ENCODE measurements at places on chromosomes 12 and 14.

DNA sequence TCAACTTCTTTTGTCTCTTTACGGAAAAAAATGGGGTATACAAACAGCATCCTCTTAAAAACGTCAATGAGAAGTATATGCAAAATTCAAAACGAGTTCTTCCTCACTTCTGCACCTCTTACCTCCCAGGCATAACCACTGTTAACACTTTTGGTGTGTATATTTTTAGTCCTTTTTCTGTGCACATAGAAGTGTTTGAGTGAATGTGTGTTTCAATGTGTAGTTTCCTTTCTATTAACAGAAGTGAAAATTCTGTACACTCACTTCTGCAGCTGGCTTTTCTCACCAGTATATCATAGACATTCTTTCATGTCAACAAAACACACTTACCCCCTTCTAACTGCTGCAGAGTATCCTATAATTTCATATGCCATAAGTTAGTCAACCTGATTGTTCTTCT, 5.4 kb downstream of the UBR7 start:
- no peak for DNase-seq

DNA sequence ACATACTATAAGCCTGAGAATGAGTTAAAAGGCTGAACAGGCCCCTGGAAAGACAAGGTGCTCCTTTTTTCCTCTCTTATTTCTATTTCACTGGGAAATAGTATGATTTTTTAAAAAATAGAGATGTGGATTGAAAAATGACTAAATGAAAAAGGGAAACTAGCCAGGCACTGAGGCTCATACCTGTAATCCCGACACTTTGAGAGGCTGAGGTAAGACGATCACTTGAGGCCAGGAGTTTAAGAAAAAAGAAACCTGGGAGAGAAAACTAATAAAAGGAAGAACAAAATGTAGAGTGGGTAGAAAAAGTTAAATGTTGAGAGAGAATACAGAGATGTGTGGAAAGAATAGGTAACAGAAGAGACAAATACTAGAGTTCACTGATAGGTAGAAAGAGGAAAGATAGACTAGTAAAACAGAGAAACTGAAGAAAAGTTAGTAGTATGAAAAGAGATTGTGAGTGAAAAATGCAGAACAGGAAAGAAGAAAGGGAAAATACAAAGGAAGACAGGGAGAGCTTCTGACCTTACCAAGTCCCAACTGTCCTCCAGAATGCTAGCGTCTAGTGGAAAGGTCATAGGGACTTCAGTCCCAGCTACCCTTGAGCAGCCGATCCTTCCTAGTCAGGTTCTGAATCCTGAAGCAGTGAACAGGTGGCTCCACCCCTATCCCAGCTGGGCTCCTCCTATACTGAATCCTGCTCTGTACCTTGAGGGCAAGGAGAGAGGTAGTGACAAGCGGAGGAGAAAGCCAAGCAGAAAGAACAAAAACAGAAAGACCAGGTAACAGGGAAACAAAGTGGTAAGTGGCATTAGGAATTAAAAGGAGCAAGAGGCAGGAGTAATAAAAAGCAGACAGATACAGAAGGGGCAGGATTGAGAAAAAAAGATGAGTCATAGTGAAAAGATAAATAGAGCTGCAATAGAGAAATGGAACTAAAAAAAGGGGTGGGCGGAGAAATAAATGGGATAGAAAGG, 7.3 kb downstream of the TMEM116 start:
- DNase-seq: peak; percentile 46

DNA sequence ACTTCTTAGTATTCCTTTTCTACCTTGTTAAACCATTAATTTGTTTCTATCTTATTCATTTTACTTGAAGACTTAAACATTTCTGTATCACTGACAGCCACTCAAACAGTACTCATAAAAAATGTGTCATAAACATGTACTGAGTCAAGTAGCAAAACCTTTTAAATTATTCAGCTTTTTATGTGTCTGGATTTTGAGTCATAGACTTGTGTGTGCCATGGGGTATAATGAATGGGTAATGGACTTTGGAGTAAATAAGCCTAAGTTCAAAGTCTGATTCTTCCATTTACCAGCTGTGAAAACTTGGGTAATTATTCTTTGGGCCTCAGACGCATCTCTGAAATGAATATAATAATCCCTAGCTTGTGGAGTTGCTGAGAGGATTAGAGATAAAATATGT, 199.0 kb downstream of the RAD51B start:
- no peak for DNase-seq

GRCh38 chr12:112598626-112599025, 179.9 kb downstream of the PTPN11 start:
- DNase-seq: no peak

- no peak for DNase-seq
These were observed 33.4 kb upstream of the HSPB8 start for GRCh38 chr12:119145367-119145766.

DNA sequence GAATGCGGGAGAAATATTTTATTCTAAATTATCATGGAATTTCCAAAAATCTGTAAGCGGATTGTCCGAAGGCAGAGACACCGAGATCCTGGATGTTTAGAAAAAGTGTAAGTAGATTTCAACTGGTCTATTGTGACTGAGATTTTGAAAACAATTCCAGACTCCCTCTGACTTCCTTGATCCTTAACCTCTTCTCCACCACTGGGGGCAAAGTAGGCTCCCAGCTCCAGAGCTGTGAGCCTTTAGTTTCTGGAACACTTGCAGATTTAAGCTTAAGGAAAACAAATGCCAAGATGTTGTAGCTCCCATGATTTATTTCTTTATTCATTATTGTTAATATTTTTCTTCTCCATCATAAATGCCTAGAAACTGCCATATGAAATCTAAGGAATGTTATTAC, 1320.5 kb upstream of the SEL1L start:
- DNase-seq: no peak

GRCh38 chr14:72892103-72892878, 1.6 kb downstream of the DPF3 start:
- DNase-seq: peak; percentile 43

GRCh38 chr12:124321040-124321481, 26.2 kb downstream of the RFLNA start:
- peak; percentile 48 for DNase-seq

- no peak for DNase-seq
These were observed 20.4 kb downstream of the TTC9 start for GRCh38 chr14:70662080-70662479.

DNA sequence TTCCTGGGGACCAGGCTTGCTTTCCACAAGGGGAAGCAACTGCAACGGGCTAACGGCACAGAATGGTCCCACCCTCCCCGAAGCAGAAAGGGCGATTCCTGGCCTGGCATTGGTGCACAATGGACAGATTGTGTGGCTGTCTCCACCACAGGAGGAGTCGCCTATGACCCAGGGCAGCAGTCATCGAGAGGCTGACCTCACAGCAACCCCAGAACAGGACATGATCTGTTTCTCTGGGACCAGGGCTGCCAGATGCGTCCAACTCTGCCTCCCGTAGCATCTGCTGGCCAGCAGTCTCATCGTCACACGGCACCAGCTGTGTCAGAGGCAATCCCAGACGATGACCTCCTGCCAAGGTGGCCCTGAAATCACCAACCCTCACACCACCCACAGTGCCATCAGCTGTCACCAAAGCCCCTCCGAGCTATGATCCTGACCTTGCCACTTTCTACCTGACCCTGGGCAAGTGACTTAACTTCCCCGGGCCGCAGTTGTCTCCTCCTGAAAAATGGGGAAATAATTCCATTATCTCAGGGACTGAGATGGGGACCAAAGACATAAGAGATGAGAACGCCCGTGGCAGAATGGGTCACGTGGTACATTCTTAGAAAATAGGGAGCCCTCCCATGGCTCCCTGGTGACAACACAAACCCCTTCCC, 86.7 kb downstream of the CHGA start:
- DNase-seq: no peak

DNA sequence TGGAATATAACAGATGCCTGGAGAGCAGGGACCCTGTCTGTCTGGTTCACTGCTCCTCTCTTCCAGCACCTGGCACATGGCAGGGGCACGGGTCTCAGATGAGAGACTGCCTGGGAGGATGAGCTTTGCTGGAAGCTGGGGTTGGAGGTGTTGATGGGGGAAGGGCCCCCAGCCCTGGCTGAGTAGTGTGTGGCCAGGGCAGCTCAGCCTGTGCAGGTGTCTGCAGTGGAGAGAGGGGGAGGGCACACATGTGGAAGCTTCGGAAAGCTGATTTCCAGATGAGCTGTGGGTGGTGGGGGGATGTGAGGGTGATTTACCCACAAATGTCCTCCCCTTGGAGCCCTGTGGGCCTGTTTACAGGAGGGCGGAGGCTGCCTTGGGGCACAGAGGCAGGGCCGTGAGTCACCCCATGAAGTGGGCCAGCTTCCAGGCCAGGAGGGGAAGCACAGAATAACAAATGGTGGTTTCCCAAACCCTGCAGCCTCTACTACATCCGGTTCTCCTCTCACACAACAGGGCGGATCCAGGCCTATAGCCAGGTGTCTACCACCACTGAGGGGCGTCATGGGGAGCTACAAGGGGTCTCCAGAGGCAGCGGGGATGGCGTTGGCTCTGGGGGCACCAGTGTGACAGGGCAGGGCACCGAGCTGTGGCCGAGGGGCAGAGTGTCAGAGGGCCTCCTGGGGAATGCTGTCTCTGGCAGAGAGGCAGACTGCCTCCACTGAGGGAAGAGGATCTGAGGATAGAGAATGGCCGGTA, 11.0 kb downstream of the KRT7 start:
- peak; percentile 94 for DNase-seq

GRCh38 chr14:45253754-45254310, 830 bp upstream of the MIS18BP1 start:
- peak; percentile 37 for DNase-seq

DNA sequence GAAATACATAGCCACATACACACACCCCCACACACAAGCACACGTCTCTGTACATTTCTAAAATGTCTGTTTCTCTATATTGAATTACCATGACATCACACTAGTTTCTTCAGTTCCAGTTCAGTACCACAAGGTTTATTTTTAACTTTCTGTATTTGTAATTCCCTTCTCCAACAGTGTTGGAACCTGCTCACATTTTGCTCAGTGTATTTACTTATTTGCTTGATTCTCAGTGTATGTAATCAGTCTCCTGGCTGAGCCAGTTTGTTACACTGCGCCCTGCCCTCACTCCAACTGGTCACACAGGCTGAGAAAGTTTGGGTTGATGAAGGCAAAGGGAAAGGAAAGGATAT, 67.1 kb downstream of the MON2 start:
- DNase-seq: no peak

DNA sequence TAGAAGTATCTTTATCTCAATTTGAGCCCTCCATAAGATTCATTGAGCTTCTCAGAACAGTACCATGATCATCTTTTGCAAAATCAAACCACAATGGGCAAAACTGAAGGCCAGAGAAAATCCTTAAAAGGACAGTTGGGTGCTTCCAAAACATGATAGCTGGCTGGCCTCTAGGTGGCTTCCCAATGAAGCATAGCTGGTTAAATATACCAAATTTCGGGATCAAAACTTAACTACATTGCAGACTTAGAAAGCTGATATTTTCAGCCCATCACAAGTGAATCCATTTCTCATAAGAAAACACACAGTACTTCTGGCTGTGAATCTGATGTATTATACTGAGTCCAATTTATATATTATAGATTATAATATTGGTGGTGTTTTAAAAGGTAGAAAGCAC, 15.3 kb upstream of the PIK3C2G start:
- DNase-seq: no peak

DNA sequence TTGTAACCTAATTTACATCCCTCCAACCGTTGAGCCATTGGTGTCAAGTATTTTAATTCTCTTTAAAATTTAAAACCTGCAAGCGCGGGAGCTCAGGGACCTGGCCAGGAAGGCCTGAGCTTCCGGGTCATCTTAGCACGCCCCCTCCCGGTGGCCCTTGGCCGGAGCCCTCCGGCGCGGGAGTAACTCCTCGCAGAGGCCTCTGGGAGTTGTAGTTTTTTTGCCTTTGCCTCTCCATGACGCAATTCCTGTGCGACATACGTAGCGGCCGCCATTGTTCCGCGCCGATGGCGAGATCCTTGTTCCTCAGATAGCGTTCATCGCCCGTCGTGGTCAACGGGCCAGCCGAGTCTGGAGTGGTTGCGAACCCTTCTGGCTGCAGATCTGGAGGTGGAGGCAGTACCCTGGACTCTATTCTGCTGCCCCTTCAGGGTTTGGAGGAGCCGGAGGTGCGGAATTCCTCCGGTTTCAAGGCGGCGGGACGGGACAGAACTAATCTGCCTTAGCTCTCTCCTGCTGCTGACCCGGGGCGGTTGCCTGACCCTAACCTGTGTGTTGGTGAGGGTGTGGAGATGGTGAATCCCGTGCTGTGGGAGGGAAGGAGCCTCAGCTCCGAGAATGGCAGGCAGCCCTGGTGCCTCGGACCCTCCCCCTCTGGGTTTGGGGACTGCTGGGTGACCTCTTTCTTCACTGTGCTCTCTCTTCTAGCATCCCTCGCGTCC, at the start of gene ZNF268:
ZNF268 (plus strand) TSS at position 258 of the 722 bp plus-strand sequence. CDS start 503 bp downstream, outside the sequence.
- DNase-seq: peak; percentile 91

DNA sequence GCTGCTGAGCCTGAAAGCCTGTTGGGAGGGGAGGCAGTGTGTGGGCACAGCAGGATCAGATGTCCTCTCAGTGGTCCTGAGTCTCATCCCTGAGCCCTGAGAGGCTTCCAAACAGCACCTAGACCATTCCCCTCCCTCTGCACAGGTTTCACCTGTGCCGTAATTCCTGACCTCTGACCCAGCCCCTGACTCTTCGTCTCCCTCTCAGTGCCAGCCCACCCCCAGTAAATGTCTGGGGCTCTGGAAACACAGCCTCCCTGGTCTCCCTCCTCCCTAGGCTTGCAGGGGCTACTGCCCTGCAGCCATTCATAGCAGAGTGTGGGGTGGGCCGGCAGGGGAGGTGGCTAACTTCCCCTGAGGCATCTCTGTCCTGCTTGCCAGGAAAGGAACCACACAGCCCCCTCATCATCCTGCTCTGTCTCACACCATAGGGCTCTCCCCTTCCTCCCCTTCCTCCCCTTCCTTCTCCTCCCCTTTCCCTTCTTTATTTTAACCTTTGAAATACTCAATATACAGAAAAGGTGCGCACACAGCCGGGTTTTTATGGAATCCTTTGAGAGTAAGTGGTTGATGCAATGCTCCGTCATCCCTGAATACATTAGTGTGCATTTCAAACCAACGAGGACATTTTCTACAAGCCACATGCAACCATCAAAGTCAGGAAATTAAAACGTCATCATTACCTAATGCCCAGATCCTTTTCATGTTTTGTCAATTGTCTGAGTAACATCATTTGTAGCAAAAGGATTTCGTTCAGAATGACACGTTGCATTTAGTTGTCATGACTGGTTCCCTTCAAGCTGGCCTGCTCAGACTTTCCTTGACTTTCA, 67.0 kb downstream of the PRMT8 start:
- DNase-seq: no peak

GRCh38 chr12:49019443-49020324, 1.1 kb upstream of the PRKAG1 start:
- peak; percentile 50 for DNase-seq

DNA sequence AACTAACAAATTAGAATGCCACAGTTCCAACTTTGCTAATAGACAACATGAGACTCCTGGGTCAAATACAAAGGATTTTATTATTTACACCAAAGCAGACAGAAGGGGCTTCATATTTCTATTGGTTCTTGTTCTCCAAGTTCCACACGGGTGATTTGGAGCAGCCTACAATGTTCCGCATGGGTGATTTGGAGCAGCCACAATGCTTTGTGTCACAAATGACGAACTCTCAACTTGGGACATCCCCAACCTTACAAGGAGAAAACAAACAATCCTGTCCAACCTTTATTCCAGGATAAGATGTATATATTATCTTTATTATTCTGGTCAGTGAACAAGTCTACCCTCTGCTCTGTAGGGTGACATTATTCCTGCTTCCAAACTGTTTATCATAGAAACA, 694.3 kb upstream of the MGAT4C start:
- DNase-seq: no peak

- DNase-seq: no peak
These were observed 239.2 kb downstream of the SPTSSA start for GRCh38 chr14:34222867-34223266.

GRCh38 chr14:101017209-101017608, 113.7 kb upstream of the RTL1 start:
- DNase-seq: no peak

All from RWPE1 (cell line).